ENCODE measurements at places on chromosomes 1 and 21. TPM values are rescaled to one million over a fixed set of nuclear protein-coding genes. Genes with fewer than 3 reads are reported as not detected.

The ZNF648 gene
- not detected for total RNA-seq

The ATAD3C gene
- 0.51 TPM for total RNA-seq

DNA sequence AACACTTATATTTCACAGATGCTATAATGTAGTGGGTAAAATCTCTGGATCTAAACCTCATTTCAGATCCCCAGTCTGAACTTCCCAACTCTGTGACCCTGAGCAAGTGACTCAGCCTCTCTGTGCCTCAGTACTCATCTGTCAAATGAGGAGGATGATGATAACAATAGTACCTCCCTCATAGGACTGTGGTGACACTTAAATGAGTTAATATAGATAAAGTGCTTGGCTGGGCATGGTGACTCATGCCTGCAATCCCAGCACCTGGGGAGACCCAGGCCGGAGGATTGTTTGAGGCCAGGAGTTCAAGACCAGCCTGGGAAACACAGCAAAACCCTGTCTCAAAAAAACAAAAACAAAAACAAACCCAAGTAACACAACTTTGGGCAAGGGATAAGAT, 4.7 kb upstream of the ECE1 start:
- H3K27me3 ChIP-seq: no peaks in the 10 kb centered on the region
- peak; percentile 75 for DNase-seq
- peaks cover 95% of the 10 kb centered on the region for H3K4me1 ChIP-seq
- H3K4me3 ChIP-seq: peak overlapping the region; percentile 71
- H3K36me3 ChIP-seq: no peaks in the 10 kb centered on the region
- H3K27ac ChIP-seq: peak overlapping the region; percentile 98

GRCh38 chr1:59692591-59692990, 122.2 kb upstream of the HOOK1 start:
- H3K27me3 ChIP-seq: 0 out of 2 replicates have a peak, but pooled peaks cover 2% of the 10 kb centered on the region
- no peak for DNase-seq
- H3K4me1 ChIP-seq: peaks cover 13% of the 10 kb centered on the region
- no peak overlapping the region for H3K27ac ChIP-seq
- H3K36me3 ChIP-seq: no peaks in the 10 kb centered on the region

DNA sequence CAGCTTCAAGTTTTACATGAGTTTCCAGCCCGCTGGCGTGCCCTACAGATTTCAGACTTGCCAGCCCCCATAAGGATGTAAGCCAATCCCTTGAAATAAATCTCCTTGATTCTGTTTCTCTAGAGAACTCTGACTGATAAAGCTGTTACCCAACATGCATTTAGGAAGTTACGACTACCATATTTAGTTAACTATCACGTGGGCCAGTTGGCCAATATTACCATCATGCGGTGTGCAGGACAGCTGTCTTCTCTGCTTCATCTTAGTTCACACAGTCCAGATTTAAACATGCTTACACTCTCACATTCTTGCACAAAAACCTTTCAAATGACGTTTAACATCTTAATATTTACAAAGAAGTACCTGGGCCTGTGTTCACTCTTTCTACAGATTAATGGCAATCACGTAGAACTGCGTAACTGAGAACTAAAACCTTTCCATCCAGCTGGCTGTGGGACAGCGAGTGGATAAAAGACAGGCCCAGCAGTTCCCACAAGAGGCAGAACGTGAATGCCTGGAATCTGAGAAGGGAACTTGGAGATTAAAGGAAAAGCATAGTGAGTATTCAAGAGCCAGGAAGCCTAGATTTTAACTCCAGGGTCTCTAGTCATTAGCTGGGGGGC, 20.8 kb downstream of the FAM177B start:
- no peak for DNase-seq
- H3K27me3 ChIP-seq: no peaks in the 10 kb centered on the region
- no peak overlapping the region for H3K4me3 ChIP-seq
- H3K36me3 ChIP-seq: no peaks in the 10 kb centered on the region

GRCh38 chr1:118977600-118977999, 10.5 kb downstream of the TBX15 start:
- H3K36me3 ChIP-seq: no peaks in the 10 kb centered on the region
- H3K4me3 ChIP-seq: no peak overlapping the region
- no peaks in the 10 kb centered on the region for H3K27me3 ChIP-seq
- H3K27ac ChIP-seq: no peak overlapping the region
- peaks cover 4% of the 10 kb centered on the region for H3K4me1 ChIP-seq
